Cardiac septum (tissue), 1 donor: ENCODE measurements at places on chromosomes 13 and 19. TPM values are rescaled to one million over a fixed set of nuclear protein-coding genes. Genes with fewer than 3 reads are reported as not detected.

The CNFN gene
- total RNA-seq, result 0.67 TPM

The SSC5D gene
- total RNA-seq, result 7.7 TPM

The NTF4 gene
- total RNA-seq, result not detected

The EID2 gene
- total RNA-seq, result 11.4 TPM

The RGS9BP gene
- 1.5 TPM for total RNA-seq

The GZMM gene
- 0.43 TPM for total RNA-seq

The CEACAM20 gene
- total RNA-seq, result not detected

The CEACAM21 gene
- 0.27 TPM for total RNA-seq

The F2RL3 gene
- total RNA-seq, result 0.70 TPM

The NECTIN2 gene
- total RNA-seq, result 60.0 TPM

The SIGLEC14 gene
- total RNA-seq, result 1.2 TPM

The ZNF600 gene
- 2.2 TPM for total RNA-seq

DNA sequence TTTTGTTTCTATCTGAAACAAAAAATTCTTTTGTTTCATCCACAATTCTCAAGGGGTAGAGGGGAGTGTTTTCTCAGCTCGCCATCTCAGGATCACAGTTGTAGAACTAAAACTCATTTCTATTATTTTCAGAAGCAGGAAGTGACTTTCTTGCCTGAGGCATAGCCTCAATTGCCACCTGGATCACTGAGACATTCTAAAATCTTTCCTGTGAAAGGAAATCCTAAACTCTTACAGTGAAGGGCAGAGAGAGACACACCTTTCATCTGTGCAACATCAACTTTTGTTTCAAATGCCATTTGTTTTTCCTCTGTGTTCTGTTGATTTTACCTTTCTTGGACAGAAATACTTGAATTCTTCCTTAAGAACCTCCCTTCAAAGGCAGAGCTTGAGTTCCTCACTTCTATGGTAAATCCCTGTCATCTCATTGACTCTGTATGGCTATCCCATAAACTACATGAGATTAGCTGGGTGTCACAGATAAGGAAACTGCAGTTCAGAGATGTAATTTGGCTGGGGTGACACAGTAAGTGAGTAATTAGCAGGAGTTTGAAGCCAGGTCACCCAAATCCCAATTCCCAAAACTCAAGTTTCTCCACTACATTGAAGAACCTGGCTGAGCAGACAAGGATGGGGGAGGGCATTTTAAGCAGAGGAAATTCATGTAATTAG is 224.4 kb upstream of the HTR2A start:
- no peak for DNase-seq

DNA sequence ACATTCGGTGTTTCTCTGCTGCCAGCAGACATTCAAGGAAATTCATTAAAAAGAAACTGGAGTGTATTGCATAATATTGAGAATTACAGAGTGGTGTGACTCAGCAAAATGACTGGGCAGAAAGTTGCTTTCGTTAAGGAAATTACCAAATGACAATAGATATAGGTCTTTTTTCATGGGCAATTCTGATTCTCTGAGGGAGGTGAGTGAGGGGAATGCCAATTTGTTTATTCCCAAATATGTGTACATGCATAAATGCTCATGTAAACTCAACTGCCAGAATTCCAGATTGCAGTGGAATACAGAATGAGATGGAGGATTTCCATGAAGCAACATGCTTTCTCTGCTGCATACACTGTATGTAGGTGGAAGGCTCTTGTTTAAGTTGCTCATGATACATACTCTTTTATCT is 1730.1 kb downstream of the SLITRK5 start:
- no peak for DNase-seq

DNA sequence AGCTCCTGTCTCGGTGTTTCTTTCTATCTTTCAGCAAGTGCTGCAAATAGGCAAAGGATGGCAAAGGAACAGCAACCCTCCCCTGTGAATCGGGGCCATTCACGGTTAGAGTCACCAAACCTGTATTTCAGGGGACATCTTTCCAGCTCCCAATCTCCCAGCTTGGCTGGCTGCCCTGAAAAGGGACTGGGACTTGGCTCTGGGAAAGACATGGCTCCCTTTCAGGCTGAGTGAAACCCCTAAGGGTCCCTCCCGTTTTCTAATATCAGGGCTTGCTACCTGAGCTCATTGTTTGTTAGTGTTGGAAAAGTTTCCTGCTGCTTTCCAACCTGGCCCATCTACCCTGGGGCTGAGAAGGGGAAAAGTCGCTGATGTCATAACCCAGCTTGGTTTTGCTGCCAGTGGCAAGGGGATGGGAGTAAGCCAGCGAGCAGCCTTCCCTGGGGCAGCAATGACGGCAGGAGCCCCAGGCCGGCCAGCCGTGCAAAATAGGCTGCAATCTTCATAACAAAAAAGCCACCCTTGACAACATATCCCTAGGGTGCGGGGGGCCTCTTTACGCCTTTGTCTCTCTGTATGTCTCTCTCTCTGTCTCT is 29.9 kb downstream of the SERP2 start:
- peak; percentile 51 for DNase-seq

DNA sequence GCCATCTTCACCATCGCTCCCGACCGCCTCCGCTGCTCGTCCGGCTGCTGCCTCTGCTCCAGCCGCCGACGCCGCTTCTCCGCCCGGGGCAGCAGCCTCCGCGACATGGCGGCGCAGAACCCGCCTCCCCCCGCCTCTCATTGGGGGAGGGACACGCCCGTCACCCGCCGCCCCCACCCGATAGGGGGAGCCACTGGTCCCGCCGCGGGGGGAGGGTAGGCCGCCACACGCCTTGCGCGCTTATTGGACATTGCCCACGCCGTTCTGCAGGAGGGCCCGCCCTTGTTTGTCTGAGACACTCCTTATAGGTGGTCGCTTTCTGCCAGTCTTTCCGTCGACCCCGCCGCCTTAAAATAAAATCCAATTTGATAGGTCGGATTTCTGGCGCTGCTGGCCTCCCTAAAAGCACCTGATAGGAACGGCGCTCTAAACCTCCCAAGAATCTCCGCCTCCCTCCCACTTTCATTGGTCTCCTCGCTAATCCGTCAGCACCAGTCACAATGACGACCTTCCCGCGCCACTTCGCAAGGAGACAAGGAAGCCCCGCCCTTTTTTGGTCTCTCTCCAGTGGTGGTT is at the start of gene HNRNPL:
TSS of gene HNRNPL (minus strand) at position 127 of the 576 bp plus-strand sequence. CDS start at position 107, 20 bp downstream.
- peak; percentile 100 for DNase-seq

GRCh38 chr13:44698066-44698465 is 121.9 kb upstream of the TSC22D1 start:
- no peak for DNase-seq

- DNase-seq, result peak; percentile 76
Measured at GRCh38 chr13:20566468-20566897, 474 bp upstream of the IFT88 start.

DNA sequence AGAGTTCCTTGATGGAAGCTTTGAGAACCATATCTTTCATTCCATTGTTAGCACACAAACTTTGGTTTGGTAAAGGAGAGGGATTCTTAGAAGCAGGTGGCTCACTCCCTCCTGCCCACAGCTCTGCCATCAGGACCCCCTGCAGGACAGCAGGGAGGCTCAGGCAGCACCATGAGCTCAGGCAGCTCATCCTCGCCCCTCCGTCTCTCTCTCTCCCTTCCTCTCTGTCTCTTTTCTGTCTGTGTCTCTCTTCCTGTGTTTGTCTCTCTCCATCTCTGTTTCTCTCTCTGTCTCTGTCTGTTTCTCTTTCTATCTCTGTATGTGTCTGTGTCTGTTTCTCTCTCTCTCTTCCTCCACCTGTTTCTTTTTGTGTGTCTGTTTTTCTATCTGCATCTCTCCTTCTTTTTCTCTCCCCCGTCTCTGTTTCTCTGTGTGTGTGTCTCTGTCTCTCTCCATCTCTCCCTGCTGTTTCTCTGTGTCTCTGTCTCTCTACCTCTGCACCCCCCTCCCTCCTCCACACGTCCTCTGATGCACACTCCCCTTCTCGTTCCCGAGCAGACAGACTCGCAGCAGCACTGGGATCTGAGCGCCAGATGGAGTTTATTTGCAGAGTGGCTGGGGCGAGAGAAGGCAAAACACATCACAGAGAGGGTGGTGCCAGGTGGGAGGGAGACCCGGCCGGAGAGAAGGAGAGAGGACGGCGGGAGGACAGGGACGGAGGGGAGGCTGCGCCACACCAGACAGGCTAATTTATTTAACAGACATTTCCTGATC is 8.7 kb downstream of the SBK2 start:
- no peak for DNase-seq

DNA sequence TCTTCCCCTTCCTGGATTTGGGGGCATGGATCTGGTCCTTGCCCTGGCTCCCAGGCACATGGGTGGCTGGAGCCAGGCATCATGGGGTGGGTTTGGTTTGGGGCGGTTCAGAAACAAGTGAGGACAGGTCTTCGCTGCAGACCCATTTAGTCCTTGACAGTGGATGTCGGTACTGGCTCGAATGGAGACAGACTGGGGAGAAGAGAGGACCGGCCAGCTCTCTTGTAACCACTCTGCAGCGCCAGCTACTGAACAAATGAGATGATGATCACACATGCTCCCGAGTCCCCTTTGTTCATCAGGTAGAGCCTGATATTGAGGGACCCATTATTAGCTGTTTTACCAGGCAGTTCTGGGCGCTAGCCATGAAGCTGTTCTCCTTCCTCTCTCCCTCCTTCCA is 64.5 kb downstream of the CHST8 start:
- DNase-seq, result peak; percentile 57

- DNase-seq, result no peak
Measured at GRCh38 chr13:50226515-50227155, 211.4 kb downstream of the KCNRG start.

DNA sequence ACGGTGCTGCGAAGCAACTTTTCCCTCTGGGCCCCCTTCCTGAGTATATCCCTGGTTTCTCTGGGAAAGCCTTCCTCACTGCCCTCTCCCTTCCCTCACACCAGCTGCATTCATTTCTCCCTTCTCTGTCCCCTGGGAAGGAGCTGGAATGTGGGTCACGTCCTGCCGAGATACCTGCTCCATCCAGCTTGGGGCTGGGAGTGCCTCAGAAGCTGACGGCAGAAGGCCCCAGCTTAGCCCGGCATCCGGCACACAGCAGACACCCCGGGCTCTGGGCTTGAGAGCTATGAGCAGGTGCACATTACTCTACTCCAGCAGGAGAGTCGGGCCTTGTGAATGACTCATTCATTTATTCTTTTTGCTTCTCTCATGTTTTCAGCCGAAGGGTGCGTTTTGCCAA is 170.6 kb downstream of the TEX29 start:
- no peak for DNase-seq

- no peak for DNase-seq
Measured at GRCh38 chr13:107716741-107717140, 498.6 kb downstream of the LIG4 start.

DNA sequence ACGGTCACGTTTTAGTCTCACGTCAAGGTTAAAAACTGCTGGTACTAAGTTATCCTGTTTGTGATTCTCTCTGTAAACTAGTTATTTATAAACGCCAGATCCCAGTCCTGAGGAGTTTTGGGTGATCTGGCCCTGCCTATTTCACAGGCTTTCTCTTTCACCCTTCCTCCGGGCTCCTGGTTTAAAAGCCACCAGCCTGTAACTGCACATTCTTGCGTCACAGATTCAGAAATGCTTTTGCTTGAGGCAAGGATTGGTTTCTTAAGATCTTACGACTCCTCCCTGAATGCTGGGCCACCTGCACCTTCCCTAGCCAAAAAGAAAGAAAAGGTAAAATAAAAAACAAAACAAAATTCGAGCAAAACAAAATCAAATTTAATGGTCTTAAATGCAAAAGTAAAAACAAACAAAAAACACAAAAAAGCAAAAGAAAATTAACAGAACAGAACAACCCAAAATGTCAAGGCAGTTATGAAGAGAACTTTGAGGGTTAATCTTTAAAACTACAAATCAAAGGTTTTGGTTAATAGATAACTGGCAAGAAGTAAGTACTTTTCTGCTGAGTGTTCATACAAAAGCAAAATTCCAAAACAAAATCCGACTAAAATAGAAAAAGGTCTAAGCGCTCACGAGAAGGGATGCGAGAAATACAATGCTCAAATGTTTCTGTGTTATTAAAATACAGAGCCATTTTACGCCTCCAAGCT is 18.6 kb upstream of the TIMM44 start:
- DNase-seq, result no peak

DNA sequence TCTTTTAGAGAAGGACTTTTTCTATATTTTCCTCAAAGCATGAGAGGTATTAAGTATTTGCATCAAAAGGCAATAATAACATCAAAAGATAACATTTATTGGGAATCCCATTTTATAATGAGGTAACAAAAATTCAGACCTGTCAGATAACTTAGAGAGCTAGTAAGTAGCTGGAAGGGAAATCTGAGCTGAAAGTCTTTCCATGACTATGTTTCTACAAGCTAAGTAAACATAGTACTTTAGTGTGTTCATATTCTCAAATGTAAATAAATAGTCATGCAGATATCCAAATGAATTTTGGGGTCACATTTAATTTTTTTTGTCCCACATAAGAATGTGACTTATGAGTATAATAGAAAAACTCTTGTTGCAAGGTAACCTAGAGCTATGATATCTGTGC is 87.3 kb upstream of the FBXL3 start:
- no peak for DNase-seq

- DNase-seq, result no peak
Measured at GRCh38 chr19:48344892-48345291, 18.8 kb downstream of the TMEM143 start.

GRCh38 chr13:114077933-114078325 is 54.5 kb downstream of the RASA3 start:
- peak; percentile 10 for DNase-seq

GRCh38 chr19:29971648-29972047 is 29.6 kb downstream of the URI1 start:
- no peak for DNase-seq

GRCh38 chr19:55304279-55304978 is 20.6 kb downstream of the BRSK1 start:
- no peak for DNase-seq

GRCh38 chr19:52307275-52307674 is 10.3 kb downstream of the ZNF480 start:
- no peak for DNase-seq

DNA sequence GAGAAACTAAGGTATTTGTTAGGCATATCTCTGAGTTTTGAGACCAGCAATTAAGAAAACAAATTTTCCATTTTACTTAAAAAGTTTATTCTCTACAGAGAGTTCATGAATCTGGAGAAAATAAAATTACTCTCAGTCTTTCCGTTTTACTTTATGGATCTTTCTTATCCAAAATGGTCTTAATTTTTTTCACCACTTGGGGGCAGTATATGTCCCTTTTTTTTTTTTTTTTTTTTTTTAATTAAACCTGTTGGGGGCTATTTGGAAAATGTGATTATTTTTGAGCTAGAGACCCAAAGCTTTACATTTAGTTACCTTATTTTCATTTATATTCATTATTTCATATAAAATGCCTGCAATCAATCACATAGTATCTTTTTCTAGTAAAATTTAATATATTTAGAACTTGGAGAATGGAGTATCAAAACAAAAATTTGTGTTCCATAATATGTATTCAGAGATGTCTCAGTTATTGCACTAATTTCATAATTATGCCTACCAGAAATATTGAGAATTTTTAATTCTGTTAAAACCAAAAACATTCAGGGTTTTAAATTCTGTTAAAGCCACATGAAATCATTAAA is 27.1 kb downstream of the PIBF1 start:
- no peak for DNase-seq
